ENCODE measurements at places on chromosomes 5 and 9.

DNA sequence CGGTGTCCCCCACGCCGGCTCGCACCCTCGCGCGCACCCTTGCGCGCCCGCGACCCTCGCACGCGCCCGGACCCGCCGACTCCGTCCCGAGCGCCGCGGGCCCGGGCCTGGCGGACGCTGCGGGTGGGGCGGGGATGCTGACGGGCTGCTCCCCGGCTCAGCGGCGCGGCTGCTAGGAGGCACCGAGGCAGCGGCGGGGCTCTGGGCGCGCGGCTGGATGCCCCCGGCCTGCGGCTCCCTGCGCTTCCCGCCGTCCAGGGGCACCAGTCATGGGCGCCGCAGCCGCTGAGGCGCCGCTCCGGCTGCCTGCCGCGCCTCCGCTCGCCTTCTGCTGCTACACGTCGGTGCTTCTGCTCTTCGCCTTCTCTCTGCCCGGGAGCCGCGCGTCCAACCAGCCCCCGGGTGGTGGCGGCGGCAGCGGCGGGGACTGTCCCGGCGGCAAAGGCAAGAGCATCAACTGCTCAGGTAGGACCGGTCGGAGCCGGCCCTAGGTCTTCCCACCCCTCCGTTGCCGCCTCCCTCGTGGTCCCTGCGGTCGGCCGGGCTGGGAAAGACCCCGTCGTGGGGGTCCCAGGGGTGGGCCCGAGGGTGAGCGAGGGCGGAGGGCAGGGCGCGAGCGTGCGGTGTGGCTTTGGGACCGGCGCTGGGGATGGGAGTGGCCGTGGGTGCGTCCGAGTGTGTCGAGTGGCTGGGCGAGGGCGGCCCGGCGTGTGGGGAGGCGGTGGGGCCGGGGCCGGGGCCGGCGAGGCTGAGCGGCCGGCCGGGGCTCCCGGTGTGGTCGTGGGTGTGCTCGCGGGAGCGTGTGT lies 530 bp downstream of the TMEFF1 start:
- peak; percentile 73 for DNase-seq

DNA sequence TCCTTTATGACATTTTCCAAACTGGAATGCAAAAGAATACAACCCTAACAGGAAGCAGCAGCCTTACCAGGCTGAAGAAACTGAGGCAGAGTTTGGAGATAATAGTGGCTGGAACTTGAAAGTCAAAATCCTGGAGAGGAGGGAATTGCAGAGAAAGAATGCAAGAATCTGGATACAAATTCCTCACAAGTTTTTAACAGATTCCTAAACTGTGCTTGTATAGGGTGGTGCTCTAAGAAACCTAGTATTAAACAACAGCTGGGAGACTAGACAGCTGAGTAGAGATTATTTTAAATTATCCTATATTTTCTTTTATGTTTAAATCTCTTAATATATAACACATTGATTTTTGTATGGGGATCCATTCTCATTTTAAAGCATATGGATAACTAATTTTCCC lies 30.7 kb downstream of the INVS start:
- DNase-seq, result no peak

DNA sequence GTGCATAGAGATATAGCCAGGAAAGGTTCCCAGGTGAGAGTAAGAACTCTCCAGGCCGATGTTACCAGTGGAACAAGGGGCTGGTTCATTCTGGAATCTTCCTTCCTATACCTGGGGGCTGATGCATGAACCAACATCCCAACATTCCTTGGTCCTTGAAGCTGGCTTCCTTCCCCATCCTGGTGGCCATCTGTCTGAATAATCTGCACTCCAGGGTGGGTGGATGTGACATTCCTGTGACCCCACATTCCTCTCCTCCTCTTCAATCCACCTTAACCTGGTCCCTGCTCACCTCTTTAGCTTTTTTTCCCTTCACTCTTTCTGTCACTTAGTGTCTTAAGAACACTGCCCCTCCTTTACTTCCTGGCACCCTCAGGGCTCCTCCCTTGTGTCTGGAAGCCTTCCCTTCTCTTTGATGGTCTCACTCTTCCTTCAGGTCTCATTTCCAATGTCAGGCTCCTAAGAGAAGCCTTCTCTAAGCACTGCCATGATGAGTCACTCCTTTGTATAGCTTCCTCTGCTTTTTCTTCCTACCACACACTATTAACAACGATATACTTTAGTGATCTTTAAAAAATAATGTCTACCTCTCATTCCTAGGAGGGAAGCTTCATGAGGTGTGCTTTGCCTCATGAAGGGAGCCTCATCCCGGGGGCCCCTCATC lies 80.3 kb downstream of the BOD1 start:
- DNase-seq, result no peak

DNA sequence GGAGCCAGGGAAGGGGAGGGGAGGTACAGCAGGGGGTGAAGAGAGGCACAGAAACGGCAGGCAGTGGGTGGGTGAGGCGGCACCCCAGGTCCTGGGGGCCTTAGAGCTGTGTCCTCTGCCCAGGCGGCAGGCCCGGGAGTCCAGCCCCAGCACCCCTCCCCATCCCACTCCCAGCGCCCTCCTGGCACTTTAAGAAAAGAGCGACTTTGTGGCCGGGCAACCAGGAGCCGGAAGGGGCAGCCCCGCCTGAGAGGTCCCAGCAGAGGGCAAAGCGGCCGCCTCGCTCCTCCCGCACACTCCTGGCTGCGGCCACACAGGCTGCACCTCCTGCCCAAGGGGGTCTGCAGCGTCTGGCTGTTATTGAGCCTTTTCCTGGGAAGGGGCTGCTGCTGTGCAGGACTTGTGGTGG lies 42.6 kb downstream of the NACC2 start:
- DNase-seq, result no peak

DNA sequence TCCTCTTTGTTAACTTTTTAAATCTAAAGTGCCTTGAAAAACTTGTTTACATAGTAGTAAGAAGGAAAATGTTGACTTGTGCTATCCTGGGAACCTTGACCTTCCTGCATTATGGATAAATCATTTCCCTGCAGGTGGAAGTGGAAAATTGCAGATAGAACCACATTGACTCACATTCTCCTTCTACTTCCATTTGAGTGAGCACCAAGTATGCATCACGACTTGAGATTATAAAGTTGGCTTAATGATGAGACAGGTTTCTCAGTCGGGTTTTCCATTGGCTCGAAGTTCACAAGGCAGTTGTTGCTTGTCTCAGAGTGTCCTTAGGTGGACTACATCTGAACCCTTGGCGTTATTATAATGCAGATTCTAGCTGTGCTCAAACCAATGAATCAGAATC lies 39.9 kb downstream of the DOCK8 start:
- DNase-seq, result no peak

GRCh38 chr5:107430071-107430625 lies 240.6 kb downstream of the EFNA5 start:
- DNase-seq, result no peak
